ENCODE measurements at places on chromosomes 3 and 15.

GRCh38 chr15:63422891-63423590 is 41.4 kb upstream of the CA12 start:
- no peak for DNase-seq

- DNase-seq: no peak
Observed at GRCh38 chr15:27426805-27427204, 455.8 kb downstream of the GABRG3 start.

DNA sequence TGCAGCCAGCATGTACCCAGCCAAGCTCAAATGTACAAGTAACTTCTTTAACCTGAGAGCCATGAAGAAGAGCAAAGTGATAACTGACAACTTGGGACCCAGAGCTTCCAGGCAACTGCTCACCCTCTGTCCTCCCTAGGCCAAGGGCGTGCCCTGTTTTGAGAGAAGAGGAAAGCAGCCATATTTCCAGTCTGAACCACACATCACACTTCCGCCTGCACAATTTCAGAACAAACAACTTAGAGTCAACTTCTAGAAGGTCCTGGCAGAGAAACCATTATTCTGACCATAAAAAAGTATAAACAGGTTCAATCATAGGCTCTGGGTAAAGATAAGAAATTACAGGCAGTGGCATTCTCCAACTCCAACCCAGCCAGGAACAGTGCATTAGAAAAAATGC is 50.1 kb downstream of the ITGB5 start:
- DNase-seq: no peak

DNA sequence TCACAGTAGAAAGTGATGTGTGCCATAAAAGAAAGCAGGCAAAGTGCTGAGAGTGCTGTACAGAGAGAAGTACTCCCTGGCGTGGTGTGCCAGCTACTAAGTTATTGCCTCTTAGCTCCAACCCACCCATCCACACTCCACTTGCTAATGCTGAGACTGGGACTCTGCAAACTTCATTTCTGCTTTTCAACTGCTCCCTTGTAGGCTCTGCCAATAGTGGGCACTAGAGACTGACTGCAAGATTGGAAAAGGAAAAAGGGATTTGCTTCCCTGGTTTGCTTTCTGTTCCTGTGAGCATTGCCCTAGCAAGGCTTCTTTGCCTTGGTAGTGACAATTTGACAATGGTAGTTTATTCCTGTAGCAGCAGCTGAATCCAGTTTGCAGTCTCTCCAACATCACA is 56.5 kb upstream of the TMEM108 start:
- no peak for DNase-seq

DNA sequence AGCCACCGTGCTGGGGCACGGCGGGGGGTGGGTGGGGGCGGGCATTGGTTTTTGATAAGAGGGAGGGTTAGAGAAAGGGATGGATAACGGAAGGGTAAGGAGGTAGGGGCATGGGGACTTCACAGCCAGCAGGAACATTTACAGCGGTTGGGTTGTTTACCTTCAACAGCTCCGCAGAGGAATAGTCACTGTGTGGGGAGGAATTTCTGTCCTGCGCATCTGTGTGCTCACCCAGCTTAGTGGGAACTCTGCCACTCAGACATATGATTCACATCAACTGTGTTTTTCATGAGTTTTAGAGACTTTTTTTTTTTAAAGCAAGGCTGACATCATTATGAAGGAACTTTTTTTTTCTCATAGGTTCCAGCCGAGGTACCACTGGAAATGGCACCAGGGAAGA is 19.6 kb downstream of the CHRD start:
- no peak for DNase-seq

- no peak for DNase-seq
Observed at GRCh38 chr3:129000742-129001100, 383 bp upstream of the EFCC1 start.

DNA sequence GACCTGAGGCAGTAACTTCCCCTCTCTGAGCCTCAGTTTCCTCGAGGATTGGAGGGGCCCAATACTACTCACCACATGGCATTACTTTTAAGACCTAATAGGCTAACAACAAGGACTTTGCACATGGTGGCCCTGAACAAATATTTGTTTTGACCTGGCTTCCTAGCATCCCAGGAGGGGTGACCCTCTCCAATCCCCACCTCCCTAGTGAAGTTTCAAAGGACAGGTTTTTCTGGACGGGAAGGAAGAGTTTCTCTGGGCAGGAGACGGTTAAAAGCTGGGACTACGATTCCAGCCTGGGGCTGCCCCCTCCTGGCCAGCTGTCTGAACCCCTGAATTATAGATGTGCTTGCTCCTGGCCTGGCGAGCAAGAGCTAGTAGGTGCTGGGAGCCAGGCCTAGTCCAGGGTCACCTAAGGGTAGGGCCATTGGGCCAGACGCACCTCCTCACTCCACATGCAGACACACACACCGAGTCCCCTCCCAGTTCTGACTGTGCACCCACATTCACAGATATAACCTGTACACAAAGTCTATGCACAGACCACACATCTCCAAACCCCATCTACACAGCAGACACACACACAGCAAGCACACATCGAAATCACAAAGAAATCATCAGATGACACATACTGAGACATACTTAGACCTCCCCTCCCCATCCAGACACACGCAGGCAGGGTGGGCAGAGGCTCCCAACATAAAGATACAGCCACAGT is 2.7 kb upstream of the ISL2 start:
- DNase-seq: no peak

- no peak for DNase-seq
Observed at GRCh38 chr15:48647962-48648361, 2.5 kb upstream of the FBN1 start.

DNA sequence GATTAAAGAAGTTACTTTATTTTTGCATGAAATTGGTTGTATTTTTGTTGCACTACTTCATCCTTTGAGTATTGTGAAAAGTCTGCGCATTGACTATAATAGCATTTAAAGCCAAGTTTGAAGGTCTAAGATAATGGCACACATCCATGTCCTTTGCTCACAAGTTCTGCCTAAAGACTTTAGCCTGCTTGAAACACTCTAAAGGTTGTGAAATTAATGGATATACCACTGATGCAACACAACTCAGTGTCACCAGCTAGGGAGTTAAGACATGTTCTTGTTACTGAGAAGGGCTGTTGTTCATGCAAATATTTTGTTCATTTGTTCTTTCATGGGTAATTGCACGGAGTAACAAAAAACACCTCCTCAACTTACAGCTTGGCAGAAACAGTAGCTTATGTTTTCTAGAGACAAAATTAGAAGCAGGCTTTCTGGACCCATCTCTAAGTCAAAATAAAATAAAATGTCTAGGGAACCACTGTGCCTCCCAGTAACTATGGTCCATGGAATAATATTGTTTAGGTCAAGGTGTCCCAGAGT is 83.9 kb downstream of the PPARG start:
- DNase-seq: no peak

DNA sequence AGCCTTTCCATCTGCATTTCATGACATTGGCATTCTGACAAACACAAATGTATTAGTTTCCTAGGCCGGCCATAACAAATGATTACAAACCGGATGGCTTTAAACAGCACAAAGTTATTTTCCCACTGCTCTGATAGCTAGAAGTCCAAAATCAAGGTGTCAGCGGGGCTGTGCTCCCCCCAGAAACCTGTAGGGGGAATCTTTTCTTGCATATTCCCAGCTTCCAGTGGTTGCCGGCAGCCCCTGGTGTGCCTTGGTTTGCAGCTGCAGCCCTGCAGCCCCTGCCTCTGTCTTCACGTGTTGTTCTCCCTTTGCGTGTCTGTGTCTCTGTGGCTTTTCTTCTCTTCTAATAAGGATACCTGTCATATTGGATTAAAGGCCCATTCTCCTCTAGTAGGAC is 79.0 kb upstream of the CDV3 start:
- DNase-seq: no peak

Data from stimulated activated CD8-positive, alpha-beta memory T cell treated with anti-CD3 and anti-CD28 coated beads, Interleukin-7, amount 100 ng/mL, for 1 hour (primary cell).